ENCODE measurements at places on chromosomes 16 and 17.

- no peak for DNase-seq
These were observed 18.6 kb downstream of the GRIN2C start for GRCh38 chr17:74840989-74841666.

DNA sequence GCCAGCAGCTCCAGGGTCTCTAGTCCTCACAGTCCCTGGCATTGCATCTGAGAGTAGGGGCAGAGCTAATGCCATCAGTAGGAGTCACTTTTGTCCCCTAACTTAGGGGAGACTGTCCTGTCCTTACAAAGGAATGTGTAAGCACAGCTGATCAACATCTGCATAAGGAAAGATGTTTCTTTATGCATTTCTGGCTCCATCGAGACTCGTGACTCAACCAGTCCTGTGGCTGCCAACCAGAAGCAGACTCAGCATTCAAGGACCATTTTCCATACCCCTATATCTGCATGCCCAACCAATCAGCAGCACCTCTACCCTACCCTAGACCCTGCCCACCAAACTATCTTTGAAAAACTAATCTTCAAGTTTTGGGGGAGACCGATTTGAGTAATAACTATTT is 8.2 kb upstream of the MPP2 start:
- DNase-seq, result no peak

DNA sequence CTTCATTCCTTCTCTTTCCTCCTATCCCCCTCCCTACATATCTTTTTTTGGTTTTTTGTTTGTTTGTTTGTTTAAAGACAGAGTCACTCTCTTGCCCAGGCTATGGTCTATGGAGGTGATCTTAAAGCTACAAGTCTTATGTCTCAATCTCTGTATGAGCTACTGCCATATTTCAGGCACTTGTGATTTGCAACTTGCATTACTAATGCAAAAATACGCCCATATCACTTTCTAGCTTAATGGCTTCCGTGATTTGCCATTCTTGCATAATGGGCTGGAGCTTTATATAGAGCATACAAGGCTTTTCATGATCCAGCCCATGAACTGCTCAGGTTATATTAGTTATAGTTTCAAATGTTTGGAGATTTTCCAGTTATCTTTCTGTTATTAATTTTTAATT is 7.5 kb downstream of the CFAP97D1 start:
- DNase-seq, result no peak

GRCh38 chr16:47463771-47464624 is 2.9 kb downstream of the PHKB start:
- DNase-seq, result no peak

DNA sequence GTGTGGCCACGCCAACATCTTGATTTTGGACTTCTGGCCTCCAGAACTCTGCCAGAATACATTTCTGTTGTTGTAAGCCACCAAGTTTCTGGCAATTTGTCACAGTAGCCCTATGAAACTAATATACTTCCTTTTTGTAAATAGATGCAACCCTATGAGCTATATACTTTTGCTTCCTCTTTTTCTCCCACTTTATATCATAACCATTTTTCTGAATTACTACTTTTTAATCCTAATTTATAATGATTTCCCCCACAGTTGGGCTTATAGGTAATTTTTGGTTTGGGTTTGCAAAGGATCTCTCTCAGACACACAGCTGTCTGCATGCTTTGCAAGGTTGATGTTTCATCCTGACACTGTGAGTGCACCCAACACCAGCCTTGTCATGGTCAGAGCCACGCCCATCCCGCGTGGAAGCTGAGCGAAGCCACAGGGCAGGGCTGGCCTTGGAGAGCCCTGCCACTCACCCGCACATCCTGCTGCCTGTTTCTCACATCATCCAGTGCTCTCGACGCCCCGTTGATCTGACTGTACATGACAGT is 5.8 kb downstream of the TRIM25 start:
- DNase-seq, result no peak

DNA sequence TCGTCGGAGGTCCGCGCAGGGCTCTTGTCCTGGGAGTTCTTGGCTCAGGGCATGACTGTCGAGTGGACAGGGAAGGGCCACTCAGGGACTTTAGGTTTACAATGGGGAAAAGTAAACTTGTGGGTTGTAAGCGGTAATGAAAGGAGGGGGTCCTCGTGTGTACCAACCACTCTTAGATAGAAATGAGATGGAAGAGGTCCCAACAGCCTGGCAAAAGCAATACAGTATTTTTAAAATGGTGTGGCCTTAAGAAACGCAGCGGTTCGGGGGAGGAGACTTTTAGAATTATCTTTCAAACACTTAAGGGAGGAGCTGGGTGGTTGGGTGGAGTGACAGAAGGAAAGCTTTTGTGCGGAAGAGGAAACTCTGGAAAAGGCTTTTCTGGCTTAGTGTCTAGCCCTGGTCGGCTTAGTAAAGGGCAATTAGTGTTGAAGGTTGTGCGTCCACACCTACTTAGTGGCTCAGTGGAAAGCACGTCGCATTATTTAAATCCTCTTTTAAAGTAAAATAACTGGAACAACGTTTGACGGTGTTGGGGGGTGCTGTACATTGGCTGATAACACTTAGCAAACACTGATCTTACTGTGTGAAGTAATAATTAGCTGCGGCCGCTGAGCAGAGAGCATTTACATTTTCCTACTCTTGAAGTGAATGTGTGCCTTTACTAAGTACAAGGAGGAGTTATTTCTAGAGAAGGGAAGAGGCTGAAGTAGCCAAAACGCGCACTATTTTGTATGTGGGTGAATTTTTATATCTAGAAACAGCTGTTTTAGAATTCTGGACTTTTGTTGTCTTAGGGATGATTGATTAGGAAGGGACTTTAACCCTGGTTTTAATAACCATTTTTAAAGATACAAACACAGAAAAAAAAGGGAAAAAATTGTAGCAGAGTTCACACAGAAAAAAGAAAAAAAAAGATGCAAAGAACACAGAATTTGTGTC is 1.0 kb downstream of the WSB1 start:
- DNase-seq, result peak; percentile 38

- DNase-seq, result no peak
These were observed at the start of gene NXPH3 for GRCh38 chr17:49575679-49576087. Gene NXPH3 (plus strand): TSS chr17:49575871. CDS start chr17:49576220, 349 bp downstream.

DNA sequence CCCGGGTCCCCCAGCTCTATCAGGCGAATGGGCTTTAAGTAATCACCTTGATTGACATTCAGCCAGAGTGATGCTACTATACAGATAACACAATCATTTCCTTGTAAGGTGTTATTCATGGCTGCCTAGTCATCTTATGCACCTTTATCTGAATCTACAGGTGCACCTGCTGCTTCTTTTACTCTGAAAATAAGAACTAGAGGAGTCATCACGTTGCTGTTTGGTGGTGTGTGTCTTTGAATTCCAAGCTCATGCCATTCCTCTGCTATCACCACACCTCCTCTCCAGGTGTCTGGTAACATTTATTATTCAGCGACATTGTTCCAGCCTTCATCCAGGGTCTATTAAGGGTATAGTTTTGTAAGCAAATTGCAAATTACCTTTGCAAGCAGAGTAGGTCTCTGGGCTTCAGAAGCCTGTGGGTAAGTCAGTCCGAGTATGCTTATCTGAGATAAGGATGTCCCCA is 51.9 kb downstream of the NOS2 start:
- no peak for DNase-seq

DNA sequence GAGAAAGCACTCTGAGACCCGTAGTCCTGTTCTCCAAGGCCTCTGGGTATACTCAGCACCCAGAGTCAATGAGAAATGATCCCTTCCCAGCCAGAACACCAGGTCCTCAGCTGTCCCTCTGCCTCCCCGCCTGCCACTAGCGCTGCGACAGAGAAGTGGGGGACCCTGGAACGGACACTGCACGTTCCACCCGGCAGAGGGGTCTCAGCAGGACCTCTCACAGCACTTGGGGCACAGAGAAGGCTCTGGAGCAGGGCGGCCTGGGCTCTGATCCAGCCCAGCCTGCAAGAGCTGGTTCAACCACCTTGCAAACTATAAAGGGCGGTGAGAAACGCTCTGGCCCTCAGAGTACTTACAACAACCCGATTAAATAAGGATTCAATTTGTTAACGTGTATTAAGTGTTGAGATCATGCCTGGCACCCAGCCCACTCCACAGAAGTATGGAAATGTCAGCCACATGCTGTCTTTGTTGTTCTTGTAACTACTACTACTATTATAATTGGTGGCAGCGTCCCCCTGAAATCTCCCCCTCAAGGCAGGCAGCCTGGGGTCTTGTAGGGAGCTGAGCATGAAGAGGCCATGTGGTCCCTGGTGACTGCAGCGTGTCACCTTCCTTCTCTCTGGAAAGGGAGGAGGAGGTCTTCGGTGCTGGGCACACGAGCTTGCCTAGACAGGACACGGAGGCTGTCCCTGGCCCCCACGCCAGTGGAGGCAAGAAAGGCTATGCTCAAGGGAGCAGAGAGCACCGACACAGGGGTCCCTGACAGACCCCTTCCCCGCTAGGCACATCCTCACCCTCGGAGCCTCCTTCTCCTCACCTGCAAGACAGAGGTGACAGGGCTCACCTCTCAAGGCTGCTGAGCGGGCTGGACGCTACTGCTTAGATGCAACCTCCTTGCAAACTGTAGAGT is 2.4 kb downstream of the OSGIN1 start:
- DNase-seq, result no peak

DNA sequence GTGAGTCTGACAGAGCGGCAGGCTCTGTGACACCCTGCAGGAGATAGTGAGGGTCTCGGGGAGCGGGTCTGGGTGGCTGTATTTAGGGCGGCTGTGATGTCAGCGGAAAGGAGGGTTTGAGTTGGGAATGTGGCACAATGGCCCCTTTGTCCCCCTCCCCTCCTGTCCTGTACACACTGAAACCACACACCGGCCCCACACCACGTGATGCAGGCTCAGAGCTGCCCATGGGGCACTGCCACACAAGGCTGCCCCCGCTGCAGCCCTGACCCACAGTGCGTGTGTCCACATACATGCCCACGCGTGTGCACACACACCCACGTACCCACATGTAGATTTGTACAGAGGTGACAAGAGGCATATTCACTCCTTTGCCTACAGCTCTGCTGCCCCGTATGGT is 15.3 kb downstream of the SGCA start:
- DNase-seq, result no peak

DNA sequence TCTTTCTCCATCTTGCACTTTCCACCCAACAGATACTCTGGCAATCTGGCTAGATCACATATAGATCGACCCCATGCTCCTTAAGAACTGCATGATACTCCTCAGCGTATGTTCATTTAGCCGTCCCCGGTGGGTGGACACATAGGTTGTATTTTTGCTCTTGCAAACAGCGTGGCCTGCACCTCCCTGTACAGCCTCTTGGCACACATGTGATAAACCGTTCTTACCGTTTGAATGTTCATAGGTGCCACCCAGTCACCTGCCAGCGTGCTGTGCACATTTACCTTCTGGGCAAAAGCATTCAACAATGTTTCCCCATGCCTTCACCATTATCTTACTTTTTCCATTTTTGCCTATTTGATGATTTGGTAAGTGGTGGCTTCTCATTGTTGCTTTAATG is 6.2 kb downstream of the TNP2 start:
- DNase-seq, result no peak

- DNase-seq, result no peak
These were observed 13.0 kb downstream of the UNC45B start for GRCh38 chr17:35160354-35161201.

GRCh38 chr17:83012200-83012785 is 67.1 kb upstream of the METRNL start:
- no peak for DNase-seq

DNA sequence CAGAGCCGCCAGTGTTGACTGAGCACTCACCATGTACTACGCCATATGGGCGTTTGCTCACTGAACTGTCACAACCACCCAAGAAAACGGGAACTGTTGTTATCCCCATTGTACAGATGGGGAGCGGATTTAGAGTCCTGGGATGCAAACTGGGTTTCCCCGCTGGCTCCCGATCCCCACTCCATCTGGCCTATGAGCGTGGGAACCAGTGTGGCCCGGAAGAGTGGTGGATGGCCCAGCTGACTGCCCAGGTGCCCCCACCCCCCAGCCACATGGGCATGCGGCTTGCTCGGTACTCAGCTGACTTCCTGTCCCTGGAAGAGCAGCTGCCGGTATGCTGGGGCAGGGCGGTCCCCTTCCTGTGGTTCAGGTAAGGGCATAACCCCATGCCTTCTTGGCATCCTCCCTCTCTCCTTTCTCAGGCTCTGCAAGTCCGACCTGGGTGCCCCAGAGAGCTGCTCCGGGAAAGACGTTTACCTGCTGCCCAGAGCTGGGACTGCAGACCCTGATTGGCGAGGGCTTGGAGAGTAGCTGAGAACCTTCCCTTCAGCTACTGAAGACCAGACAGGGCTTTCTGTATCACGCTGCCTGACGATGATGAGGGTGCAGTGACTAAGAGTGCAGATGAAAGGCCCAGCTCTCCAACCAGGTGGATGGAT is 16.2 kb downstream of the SOCS3 start:
- DNase-seq, result no peak

- no peak for DNase-seq
These were observed 2.3 kb downstream of the CLUH start for GRCh38 chr17:2709183-2709661.

- no peak for DNase-seq
These were observed 224.8 kb downstream of the GRIN2A start for GRCh38 chr16:9957433-9957832.

GRCh38 chr17:81710514-81711308 is 1.4 kb upstream of the SLC25A10 start:
- no peak for DNase-seq

GRCh38 chr17:51640108-51640622 is 379.8 kb downstream of the UTP18 start:
- DNase-seq, result no peak

GRCh38 chr16:52497067-52497816 is 49.7 kb downstream of the TOX3 start:
- DNase-seq, result no peak

GRCh38 chr17:78257810-78258322 is 26.4 kb downstream of the TMEM235 start:
- no peak for DNase-seq

DNA sequence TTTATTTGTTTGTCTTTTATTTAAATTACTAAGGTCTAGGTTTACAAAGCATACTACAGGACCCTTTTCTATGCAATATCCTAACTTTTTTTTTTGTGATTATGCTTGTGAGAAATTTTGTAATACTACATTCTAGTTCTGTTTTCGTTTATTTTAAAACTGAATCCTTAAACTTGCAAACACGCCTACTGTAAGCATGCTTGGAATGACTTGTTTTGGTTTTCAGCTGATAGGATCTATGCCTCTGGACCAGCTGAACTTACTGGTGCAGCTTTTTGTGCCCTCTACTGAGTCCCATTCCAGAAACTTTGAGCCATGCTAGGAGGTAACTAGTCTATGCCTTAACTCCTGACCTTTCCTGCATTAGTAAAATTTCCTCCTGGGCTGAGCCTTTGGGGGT is 6.0 kb downstream of the PDP2 start:
- no peak for DNase-seq

Measured in non-pigmented ciliary epithelial cell (primary cell).